Stimulated activated CD8-positive, alpha-beta memory T cell treated with anti-CD3 and anti-CD28 coated beads, Interleukin-4, amount 100 ng/mL, for 4 hours (primary cell): ENCODE measurements at places on chromosomes 7 and 10.

- no peak for DNase-seq
Measured at GRCh38 chr10:60827791-60828488, 49.7 kb downstream of the CDK1 start.

GRCh38 chr10:31121757-31122577, 90.3 kb upstream of the ZNF438 start:
- DNase-seq, result no peak

- DNase-seq, result no peak
Measured at GRCh38 chr10:83425306-83425705, 714.0 kb upstream of the GHITM start.

DNA sequence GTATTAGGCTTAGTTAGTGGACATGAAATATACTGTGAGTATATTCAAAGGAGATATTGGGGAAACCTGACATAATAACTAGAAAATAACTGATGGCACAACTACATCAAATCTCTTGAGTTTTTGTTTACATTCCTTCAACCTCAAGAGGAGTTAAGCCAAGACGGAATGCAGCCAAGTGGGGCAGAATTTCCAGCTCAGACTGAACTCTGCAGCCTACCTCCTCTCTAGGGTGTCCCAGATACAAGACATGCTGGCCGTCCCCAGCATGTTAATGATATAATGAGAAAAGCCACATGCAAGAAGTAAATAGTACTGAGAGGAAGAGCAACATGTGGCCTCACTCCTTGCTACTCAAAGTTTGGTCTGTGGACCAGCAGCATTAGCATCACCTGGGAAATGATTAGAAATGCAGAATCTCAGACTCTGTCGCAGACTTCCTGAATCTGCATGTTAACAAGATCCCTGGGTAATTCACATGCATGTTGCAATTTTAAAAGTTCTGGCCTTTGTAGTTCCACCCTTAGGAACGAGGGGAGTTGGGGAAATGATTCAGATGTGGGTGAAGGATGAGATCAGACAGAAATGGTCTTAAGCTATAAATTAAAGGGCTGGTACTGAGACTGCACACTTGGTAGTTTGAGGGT, 118.4 kb upstream of the CACUL1 start:
- DNase-seq, result no peak

GRCh38 chr7:78499283-78499682, 700.7 kb downstream of the PHTF2 start:
- no peak for DNase-seq

DNA sequence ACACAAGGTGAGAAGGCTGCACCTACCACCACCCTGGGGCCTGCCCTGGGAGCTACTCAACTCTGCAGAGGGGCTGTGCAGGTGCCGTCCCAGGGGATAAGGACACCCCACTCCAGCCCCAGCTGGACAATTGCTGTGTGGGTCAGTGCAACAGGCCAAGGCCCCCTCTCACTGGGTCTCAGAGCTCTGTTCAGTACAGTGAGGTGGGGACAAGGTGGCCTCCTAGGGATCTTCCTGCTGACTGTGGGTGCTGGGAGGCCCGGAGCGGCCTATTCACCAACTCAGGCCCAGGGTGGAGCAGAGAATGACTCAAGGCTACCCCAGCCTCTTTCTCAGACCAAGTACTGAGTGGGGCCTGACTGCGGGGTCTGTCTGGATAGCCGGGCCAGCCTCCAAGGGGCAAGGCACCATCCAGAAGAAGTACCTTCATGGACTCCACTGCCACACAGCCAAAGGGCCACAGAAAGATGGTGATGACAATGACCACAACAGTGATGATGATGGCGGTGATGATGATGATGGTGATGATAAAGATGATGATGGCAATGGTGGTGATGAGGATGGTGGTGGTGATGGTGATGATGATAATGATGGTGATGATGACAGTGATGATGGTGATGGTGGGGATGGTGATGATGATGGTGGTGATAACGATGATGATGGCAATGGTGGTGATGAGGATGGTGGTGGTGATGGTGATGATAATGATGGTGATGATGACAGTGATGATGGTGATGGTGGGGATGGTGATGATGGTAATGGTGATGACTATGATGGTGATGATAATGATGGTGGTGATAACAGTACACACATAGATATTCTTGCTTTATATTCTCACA, 59.8 kb upstream of the DNAAF5 start:
- DNase-seq, result no peak

DNA sequence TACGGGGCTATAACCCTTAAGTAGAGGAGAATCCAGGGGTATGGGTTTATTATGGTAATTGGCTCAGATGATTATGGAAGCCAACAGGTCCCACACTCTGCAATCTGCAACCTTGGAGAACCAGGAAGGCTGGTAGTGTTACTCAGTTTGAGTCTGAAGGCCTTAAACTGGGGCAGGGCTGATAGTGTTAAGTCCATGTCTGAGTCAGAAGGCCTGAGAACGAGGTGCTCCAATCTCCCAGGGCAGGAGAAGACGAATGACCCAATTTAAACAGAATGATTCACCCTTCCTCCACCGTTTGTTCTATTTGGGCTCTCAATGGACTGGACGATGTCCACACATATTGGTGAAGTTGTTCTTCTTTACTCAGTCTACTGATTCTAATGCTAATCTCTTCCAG, 244.5 kb upstream of the PTER start:
- no peak for DNase-seq
